ENCODE measurements at places on chromosomes 13 and 19. TPM values are rescaled to one million over a fixed set of nuclear protein-coding genes. Genes with fewer than 3 reads are reported as not detected.

DNA sequence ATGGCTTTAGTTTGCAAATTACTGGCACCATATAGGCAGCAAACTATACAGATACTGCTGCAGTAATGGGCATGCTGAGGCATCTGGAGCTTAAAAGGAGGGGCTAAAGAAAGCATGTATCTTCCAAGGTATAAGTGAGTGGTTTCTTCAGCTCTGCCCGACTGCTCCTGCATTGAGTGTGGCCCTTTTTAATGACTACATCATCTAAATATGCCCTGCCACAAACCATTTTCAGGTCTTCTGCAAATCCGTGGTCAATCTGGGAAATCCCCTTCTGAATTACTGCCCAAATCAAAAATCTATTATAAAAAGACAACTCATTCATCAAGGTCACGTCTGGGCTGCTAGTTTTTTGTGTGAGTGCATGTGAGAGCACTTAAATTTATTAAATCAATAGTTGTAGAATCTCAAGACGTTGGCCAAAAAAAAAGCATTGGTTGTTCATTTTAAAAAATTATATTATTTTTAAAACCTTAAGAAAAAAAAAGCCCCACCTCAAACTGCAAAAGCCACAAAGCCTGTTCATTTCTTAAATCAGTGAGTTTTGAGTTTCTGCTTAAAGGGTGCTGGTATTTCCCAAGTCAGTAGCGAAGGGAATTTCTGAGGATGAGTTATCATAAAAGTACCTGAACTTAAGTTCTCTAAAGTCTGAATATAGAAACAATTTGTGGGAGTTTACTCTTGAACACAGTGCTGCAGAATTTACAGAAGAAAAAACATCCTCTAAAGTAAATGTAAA lies 16.3 kb downstream of the LCP1 start:
- no peak for DNase-seq

GRCh38 chr19:48921721-48922500 lies 11.6 kb upstream of the DHDH start:
- no peak for DNase-seq

- no peak for DNase-seq
Observed at GRCh38 chr13:20446900-20447299, 78.8 kb downstream of the CRYL1 start.

- DNase-seq = no peak
Observed at GRCh38 chr13:101576977-101577376, 124.5 kb downstream of the ITGBL1 start.

DNA sequence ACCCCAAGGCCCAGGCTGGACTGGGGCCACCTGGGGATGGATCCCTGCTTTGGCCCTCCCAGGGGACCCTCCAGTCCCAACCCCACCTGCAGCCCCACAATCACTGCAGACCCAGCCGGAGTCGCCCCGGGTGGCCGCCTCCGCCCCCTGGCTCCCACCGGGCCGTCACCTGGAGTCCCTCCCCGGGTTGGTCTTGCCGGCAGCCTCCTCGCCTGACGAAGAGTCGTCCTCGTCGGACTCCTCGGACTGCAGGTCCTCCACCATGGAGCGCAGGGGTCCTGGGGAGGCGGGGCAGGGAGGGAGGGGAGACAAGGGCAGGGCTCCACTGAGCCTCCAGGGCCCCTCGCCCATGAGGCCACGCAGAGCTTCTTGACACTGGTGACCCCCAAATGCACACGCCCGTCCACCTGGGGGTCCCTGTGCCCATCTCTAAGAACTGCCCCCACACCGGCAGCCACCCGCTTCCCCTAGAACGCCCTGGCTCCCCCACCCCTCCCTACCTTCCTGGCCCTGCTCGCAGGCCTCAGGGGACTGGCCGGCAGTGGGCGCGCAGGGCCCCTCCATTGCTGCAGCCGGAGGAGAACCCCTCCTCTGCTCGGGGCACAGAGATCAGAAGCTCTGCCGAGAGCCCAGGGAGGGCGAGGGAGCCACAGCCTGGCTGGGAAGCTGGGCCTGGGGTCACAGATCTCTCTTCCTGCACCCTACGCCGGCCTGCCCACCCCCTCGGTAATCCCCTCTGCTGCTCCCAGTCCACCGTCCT lies 63.4 kb downstream of the MLLT1 start:
- DNase-seq = no peak

GRCh38 chr19:47228168-47228936 lies 2.6 kb downstream of the BBC3 start:
- peak; percentile 38 for DNase-seq

RFC3 gene
- 43.8 TPM for total RNA-seq

CEACAM16 gene
- total RNA-seq = not detected

CASP14 gene
- not detected for total RNA-seq

KIR2DL3 gene
- 0.37 TPM for total RNA-seq

MATK gene
- total RNA-seq = 43.1 TPM

SLC25A15 gene
- 25.2 TPM for total RNA-seq
